Fibroblast of the aortic adventitia (primary cell): ENCODE measurements at places on chromosomes 5 and 9. TPM values are rescaled to one million over a fixed set of nuclear protein-coding genes. Genes with fewer than 3 reads are reported as not detected.
A peak's percentile ranks its signal among the peaks of the same experiment; 100 is the strongest.

GRCh38 chr9:92974761-92975755 lies 27.7 kb downstream of the FGD3 start:
- no peak for DNase-seq

DNA sequence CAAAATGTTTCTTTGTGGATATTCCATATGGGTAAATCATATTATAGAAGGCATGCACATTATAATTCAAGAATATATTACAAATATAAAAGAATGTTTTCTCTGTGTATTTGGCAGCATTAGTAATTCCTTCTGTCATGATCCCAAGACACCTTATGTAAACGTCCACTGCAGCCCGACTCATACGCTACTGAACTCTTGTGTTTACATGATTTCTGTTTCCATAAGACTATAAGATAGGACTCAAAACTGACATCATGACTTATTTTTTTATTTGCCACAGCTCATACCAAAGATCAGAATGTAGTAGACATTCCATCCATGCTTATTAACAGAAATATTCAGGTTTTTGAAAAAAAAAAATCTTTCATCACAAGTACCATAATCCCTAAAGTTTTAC lies 234.1 kb downstream of the AP3B1 start:
- peak; percentile 45 for DNase-seq

Gene TAS2R1
- total RNA-seq = not detected in 2 replicates

DNA sequence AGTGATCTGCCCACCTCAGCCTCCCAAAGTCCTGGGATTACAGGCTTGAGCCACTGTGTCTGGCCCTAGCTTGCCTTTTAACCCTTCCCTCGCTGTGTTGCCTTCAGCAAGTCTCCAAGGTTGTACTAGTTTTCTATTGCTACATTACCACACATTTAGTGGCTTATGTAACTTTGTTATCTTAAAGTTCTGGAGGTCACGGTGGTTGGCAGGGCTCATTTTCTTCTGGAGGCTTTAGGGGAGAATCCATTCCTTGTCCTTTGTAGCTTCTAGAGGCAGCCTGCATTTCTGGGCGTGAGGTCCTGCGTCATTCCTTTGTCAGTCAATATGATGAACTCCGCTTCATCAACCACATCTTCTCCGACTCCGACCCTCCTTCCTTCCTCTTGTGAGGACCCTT lies 2.9 kb upstream of the PRRC2B start:
- no peak for DNase-seq

Gene GRXCR2
- 0.09 TPM in 1 of 2 replicates, not detected in the other for total RNA-seq

DNA sequence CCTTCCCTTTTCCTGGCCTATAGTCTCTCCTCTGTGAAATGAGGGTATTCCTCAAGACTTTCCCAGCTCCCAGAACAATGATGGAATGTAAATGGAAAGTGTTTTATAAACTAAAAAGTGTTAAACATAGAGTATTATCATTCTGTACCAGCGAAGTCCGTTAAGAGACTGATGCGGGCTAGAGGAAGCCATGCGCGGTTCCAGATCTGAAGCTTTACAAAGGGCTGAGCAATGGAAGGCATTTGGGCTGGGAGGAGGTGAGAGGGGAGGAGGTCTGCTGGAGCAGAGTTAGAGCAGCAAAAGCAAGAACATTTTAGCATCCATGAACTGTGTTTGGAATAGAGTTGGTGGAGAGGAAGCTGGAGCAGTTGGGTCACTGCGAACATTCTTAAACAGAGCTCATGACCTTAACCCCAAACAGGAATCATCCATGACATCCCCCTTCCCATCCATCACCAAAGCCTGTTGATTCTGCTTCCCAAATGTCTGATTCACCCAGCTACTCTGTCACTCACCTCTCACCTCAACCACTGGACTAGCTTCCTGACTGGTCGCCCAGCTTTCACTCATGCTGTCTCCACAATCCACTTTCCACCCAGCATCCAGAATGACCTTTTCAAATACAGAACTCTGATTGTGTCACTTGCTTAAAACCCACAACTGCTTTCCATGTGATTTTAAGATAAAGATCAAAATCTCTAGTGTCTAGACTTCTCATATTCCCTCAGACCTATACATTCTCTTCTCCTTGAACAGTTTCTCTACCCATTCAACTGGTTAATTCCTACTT lies 37.1 kb downstream of the CDK5RAP2 start:
- no peak for DNase-seq

GRCh38 chr5:81235287-81236072 lies 2.4 kb downstream of the CKMT2 start:
- DNase-seq = peak; percentile 56

DNA sequence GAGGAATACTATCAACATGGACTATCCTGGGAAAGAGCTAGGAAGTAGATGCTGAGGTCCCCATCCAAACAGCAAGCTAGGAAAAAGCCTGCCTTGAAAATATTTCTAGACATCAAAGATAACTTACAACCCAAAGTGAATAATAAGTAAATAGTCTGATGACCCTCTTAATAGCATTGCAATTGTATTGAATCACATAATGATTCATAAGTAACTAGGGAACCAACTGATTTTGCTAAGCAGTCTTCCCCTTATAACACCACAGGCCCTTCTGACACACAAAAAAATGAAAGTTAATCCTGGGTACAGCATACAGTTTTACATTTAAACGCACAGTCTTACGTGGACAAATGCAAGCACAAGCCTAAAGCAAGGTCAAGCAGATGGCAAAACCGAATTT lies 199.3 kb downstream of the RFK start:
- no peak for DNase-seq

Gene TRIM23
- total RNA-seq = 16.6 and 21.8 TPM in 2 replicates

- DNase-seq = peak; percentile 8
These were observed 74.2 kb upstream of the TNFSF8 start for GRCh38 chr9:115004545-115004944.

GRCh38 chr9:130358928-130359327 lies 85.8 kb upstream of the ASS1 start:
- no peak for DNase-seq

DNA sequence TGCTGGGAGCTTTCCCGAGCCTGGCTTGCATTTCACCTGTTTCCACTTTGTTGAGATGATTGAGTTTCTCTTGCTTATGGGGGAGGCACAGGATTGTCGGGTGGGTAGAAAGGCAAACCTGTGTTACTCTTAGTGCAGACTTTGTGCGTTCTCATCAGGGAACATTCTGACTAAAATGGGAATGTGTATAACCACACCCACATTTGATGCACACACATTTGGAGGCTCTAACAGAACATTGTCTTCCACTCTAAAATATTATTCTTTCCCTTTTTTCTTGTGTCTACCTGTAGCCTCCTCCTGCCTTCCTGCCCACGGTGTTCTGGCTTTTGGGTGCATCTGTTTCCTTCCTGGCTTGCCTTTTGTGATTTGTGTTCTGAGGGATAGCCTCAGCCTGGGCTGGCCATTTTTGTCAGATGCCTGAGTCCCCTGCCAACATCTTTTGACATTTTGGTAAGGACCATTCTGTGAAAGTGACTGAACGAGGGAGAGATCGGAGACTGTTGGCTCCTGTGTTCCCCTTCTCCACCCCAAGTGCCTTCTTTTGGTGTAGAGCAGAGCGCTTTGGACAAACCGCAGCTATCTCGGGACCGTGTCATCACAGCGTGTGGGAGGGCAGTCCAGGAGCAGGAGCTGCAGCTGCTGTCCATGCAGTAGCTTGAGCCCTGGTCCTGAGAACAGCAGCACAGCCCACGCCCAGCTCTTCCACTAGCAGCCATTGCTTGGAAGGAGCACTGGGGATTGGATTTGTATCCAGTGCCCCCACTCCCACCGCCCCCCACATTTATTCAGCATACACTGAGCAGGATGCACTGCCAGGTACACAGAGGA lies 101.4 kb downstream of the ARHGAP26 start:
- DNase-seq = no peak

DNA sequence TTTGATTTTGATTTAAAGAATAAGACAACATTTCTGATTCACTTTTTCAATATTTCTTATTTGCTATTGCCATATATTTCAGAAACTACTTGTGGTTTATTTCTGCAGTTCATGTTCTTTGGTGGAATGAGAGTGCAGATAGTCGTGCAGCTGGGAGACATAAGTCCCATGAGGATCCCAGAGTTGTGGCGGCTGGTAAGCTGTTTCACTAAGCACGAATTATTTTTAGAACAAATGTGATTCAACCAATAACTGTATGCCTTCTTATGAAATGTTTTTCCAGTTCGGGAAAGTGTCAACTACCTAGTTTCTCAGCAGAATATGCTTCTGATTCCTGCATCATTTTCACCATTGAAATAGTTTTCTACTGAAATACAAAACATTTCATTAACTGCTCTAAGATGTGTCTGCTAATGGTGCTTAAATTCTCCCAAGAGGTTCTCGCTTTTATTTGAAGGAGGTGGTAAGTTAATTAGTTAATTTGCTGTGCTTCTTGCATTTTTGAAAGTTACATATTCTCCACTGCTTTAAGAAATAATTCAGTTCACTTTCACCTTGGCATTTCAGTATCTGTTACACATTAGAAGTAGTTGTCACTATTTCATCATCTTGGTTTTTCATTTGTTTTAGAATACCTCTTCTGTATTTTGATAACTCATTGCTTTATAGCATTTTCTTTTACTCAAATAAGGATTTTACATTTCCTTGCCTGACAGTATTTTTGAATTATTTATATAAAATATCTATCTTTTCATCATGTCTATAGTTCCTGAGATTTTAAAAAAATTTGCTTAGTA lies 9.0 kb downstream of the NIPSNAP3B start:
- peak; percentile 18 for DNase-seq

GRCh38 chr5:135505973-135506372 lies 29.8 kb downstream of the NEUROG1 start:
- peak; percentile 62 for DNase-seq

- DNase-seq = peak; percentile 32
These were observed 759.5 kb downstream of the TAF11L14 start for GRCh38 chr5:18393565-18394442.

DNA sequence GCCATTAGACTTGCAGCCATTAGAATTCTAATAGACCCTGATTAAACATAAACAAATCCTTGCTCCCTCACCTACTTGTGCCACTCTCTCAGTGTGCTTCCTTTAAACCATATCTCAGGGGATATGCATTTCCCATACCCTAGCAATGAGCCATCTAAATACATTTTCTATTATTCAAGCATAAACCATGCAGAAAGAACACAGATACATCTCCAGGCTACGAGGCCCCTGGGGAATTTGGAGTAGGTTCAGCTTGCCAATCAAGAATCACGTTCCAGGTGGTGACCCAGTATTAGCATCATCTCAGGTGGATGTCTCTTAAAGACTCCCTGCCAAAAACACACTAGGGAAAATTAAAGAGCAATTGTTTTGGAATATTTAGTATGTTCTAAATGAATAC lies 93.0 kb upstream of the CCL21 start:
- DNase-seq = no peak

DNA sequence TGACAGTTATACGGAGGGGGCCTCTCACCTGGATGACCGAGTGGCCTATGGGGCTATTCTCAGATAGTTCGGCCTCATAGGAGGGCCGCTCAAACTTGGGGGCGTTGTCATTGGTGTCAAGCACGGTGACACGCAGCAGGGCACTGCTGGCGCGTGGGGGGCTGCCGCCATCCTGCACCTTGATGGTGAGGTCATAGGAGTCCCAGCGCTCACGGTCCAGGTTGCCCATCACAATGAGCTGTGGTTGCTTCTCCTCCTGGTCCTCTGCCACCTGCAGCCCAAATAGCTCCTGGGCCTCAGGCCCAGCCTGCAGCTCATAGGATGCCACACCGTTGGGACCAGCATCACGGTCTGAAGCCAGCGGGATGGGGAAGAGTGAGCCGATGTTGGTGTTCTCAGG lies 9.7 kb downstream of the PCDH1 start:
- DNase-seq = no peak

Gene ZNF454
- total RNA-seq = 0.18 and 3.0 TPM in 2 replicates

DNA sequence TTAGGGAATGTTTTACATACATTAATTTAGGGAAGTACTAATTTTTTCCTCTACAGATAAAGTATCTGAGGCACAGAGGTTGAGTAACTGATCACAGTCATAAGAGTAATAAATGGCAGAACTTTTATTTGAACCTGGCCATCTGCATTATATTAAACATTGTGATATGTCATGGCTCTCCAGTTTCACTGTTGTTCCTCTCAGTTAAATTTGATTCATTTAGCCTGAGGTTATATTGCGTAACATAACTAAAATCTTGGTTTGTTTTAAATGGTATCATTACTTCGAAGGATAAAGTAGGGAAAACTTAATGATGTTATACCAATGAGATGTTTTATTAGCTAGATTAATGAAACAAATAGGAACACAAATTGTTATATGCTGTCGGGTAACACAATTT lies 284.4 kb downstream of the KDM4C start:
- peak; percentile 32 for DNase-seq

- no peak for DNase-seq
These were observed 84.7 kb downstream of the ZDHHC21 start for GRCh38 chr9:14608540-14608939.

DNA sequence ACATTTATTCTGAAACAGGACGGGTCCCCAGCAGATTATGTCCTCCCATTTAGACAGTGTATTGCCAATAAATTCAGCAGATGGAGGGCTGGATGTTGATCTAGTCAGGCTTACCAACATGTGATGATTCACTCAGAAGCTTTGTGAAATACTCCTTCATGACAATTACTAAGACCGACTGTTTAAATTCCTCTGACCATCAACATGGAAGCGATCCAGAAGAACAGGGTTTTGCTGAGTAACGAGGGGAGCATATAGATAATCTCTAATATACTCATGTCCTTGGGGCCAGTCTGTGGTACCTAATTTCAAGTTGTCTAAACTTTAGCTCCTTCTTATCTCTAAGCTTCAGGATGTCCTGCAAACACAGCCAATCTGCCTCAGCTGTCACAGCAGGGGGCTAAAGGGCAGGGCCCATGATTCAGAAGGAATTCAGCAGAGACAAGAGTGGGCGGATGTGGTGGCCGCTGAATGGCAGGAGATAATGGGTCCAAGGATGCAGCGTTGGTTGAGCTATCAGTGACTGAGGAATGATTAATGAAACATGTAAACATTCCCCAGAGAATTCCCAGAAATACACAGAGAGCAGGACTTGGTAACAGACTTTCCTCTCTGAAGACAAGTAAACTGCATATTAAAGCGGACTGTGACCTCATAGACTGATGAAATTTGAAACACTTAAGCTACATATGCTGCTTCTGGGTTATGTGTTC lies 109.4 kb downstream of the ANKRD55 start:
- DNase-seq = peak; percentile 99

Gene SNCB
- not detected in 2 replicates for total RNA-seq

Gene ASPN
- total RNA-seq = 14.6 and 65.8 TPM in 2 replicates

DNA sequence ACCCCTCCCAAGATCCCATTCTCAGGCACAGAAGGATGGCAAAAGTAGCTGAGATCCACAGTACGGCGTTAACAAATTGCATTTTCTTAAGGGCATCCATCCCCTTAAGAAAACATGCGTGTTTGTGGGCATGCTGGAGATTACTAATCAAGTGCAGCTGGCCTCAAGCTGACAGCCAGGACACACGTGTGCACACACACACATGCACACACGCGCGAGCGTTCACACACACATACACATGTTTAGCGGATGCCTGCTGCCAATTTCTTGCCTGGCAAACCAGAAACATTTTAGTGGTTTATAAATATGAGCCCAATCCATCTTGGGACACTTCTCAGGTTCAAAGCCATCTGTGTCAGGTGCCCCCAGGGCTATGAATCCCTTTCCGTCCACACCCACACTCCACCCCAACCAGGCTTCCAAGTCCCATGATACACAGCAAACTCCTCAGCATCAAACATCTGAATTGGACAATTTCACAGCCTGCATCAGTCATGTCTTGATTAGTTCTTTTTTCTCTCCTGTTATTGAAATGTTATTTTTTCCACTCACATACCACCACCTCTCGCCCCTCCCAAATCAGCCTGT lies 23.5 kb upstream of the SMIM23 start:
- no peak for DNase-seq

Gene C5orf58
- total RNA-seq = not detected in 2 replicates

- no peak for DNase-seq
These were observed 30.8 kb downstream of the ARHGAP26 start for GRCh38 chr5:142800776-142801494.
